ENCODE measurements at places on chromosomes 2 and 18.

- no peak for DNase-seq
These were observed 100.1 kb downstream of the ZNF516 start for GRCh38 chr18:76394780-76395476.

DNA sequence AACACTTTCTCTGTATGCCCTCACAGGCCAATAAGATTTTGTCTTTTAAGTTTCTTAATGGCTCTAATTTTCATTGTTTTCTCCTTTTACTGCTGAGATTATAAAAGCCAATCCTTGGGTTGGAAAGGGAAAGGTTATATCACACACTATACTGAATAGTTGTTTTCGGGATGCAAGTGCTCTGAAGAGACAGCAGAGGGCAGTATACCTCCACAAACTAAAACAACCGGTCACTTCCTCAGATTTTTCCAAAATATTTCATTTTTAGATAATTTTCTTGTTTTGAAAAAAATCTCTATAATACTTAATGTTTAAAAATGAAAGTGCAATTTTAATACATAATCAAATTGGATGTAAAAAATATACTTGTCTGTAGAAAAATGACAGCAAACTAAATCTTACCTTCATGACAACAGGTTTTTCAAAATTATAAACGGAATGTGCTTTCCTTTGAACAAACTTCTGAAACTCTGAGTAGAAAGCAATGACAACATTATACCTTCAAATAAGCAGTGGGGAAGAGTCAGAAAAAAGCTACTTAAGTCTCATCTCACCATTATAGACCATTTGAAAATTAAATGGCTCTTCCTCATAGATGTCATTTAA, 82.7 kb downstream of the ORC4 start:
- DNase-seq: no peak

GRCh38 chr2:233655043-233655442, 16.7 kb upstream of the UGT1A9 start:
- no peak for DNase-seq

DNA sequence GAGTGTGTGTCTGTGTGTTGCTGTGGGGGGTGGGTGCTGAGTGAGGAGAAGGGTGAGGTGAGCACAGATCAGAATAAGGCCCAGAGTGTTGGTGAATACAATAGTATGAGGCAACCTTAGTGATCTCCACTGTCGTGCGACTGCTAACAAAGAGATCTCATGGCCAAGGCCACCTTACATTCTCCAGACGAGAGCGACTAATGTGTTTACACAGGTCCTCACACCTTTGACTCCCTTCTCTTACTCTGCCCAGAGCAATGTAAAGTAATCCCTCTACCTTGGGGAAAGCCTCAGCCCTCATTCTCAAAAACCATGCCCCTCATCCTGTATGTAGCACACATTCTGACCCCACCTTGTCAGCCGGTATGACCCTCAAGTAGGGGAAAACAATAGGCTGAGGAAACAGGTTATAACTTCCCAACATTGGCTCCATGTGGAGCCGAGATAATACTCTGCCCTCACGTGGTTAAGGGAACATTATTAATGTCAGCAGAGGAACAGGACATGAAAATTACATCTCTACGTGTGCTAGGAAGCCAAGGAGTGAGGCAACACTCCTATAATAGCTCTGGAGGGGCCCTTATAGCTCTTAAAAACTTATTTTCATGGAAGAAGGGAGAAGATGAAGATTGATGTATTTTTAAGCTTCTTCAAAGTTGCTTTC, 323.0 kb upstream of the NT5C1B start:
- no peak for DNase-seq

- DNase-seq: no peak
These were observed 280.4 kb downstream of the HRH4 start for GRCh38 chr18:24740829-24741228.
